ENCODE measurements at places on chromosomes 13 and 19. TPM values are rescaled to one million over a fixed set of nuclear protein-coding genes. Genes with fewer than 3 reads are reported as not detected.
A peak's percentile ranks its signal among the peaks of the same experiment; 100 is the strongest.

DNA sequence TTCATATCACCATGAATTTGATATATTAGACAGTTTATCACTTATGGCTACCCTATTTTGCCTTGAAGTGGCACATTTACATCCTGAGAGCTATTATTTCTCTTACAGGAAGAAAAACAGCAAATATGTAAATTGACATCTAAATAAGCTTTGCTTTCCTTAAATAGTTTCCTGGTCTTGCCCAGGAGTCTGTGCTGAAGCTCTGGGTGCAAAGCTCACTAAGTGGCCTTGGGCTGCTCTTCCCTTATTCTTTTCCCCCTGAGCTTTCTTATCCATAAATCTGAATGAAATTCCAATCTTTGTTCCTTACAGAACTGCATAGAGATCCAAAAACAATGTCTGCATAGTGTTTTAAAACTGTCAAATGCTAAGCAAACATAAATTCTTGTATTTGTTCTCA, 56.3 kb downstream of the TNFSF13B start:
- DNase-seq: no peak

DNA sequence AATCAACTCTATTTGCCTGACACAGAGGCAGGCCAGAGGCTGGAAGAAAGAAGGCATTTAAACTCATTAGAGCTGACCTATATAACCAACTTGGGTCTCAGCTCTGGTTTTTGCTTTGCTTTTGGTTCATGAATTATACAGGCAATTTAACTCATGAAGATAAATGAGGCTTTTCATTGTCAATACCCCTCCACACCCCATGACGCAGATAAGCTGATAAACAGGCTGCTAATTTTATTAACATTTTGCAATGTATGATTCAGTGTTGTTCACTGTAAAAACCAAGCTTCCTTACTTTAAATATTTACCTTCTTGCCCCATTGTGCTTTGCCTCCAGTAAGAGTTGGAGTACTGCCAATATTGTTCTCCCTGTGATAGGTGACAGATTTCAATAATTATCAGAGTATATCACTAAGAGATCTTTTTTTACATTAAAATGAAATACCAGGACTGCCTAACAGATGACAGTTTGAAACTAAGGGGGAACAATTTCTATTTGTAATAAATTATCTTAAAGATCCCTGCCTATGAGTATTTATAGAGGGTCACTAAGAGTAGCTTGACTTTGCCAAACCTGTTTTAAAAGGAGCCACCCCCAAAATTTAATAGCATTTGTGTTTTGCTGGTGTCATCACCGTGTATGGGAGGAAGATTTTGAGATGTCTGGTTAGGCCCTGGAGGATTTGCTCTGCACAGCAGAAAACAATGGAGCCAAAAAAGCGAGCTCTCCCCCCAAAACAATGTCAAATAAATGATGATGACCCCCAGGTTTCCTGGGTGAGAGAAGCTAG, 472.7 kb upstream of the NBEA start:
- DNase-seq: no peak

DNA sequence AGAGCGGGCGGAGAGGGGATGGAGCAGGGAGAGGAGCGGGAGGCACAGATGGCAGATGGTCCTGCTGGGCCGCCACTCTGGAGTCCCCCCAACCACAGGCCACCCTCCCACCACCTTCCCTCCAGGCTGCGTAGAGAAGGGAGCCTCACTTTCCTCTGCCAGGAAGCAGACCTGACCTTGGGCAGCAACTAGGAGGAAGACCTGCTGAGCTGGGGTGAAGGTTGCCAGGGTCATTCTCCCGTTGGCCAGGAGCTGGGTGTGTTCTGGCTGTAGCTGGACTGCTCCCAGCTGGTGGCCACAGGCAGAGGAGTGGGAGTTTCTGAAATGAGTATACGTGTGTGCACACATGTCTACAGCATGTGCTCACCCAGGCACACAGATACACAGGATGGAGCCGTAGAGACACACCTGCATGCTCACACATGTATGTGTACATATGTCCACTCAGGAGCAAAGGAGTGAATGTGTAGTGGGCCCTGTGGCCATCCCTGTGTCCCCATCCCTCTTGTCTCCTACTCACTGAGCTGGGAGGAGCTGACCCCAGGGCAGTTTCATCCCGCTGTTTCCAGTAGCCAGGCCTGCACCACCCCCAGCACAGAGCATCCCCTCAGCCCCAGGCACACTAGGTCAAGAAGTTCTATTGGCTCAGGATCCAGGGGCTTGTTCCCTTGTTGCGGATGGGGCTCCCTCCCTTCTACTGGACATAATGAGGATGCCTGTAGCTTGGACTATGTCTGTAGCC, 53.0 kb downstream of the CHST8 start:
- DNase-seq: no peak

DNA sequence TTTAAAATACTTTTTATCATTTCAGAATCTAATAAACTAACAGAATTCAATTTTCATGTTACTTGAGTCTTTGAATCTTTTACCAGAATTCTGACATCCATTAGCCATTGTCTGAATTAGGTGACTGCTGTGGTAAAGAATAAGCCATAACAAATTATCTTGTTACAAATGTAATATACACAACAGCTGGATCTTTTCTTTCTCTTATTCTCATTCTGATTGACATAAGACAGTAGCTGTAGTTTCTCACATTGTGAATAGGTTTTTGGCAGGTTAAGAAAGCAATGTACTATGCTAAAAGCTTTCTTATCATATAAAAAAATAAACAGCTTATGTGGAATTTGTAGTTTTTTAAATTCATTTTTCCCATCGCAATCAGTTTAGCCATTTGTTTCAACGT, 734.0 kb upstream of the PCDH9 start:
- no peak for DNase-seq

DNA sequence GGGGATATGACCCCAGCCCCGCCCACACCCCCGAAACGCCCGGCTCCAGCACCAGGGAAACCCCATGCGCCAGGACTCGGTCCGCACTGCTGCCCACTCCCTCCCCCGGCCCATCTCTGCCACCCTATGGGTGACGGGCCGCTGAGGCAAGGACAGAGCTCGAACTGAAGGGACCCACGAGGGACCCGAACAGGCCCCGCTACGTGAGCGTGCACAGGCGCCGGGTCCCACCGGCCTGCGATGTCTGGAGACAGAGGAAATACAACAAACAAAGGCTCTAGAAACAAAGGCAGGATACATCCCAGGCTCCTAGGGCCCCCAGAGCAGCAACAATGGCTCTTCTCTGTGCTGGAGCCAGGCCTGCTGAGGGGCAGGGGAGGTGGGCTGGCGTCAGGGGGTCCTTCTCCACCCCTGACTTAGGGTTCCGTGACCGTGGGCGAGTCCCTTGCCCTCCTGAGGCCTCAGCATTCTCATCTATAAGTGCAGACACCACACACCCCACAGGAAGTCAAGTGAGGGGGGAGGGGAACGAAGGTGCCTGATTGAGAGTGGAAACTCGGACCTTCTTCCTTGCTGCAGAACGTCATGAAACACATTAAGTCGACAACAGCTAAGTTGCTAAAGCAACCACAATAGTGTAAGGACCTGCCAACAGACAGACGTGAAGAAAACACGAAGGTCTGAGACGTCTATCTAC, 3.1 kb downstream of the ABHD17A start:
- DNase-seq: peak; percentile 61

- no peak for DNase-seq
Observed at GRCh38 chr19:1221904-1222255, 15.9 kb downstream of the CBARP start.

GRCh38 chr13:39402221-39402970, 200.6 kb downstream of the LHFPL6 start:
- no peak for DNase-seq

DNA sequence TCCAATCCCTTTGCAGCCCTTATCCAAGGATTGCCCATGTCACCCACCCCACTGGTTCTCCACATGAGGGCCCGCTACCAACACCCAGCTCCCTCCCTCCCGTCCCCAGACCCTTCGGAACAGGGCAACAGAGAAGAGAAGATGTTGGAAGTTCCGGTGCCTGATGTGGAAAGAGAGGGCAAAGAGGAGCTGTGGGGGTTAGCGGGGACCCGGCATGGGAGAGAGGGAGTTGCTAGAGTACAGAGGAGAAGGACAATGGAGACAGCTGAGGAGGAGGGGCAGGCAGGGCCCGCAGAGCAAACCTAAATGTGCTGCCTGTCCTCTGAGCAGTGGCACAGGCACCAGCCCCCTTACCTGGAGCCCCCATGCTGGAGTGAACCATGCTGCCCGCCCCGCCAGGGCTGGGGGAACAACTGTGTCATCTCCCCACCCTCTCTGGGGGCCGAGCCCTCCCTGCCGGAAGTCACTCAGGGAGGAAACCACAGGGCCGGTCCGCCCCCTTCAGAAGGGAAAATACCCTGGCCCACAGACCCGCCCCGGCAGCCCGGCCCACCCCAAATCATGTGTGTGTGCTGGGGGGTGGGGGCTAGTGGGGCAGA, at the start of gene POU2F2:
Gene POU2F2 (minus strand): TSS at position 417 of the 599 bp plus-strand sequence. CDS start 35 bp downstream, at position 382.
- peak; percentile 62 for DNase-seq

DNA sequence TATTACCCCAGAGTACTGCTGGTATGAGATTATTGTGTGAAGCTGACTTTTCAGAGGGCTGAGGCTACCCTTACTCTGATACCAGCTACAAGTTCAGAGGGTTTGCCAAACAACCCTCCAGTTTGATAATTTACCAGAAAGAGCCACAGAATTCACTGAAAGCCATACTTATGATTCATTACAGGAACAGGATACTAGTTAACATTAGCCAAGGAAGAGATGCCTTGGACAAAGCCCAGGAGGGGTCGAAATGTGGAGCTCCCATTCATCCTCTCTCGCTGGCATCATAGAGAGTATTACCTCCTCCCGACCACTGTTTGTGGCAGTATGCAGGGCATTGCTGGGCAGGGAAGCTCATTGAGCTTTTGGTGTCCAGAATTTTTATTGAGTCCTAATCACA, 364.3 kb downstream of the KCNRG start:
- no peak for DNase-seq

- DNase-seq: no peak
Observed at GRCh38 chr13:33634546-33634982, 183.4 kb upstream of the RFC3 start.

DNA sequence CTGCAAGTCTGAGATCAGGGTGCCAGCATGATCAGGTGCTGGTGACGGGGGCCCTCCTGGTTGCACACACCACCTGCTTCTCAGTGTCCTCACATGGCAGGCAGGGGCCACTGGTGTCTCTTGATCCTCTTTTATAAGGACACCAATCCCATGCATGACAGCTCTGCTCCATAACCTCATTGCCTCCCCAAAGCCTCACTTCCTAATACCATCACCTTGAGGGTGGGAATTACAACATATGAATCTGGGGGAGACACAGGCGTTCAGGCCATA, 15.0 kb upstream of the MIER2 start:
- no peak for DNase-seq

DNA sequence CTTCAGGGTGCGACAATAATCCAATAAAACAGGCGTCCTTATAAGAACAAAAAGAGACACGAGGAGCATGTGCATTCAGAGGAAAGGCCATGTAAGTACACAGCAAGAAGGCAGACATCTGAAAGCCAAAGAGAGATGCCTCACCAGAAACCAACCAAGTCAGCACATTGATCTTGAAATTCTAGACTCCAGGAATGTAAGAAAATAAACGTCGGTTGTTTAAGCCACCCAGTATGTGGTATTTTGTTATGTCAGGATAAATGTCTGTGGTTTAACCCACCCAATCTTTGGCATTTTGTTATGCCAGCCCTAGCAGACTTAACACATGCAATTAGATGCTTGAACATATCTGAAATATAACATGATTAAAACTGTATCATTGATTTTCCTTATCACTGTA, 452.0 kb downstream of the SLITRK6 start:
- DNase-seq: no peak

DNA sequence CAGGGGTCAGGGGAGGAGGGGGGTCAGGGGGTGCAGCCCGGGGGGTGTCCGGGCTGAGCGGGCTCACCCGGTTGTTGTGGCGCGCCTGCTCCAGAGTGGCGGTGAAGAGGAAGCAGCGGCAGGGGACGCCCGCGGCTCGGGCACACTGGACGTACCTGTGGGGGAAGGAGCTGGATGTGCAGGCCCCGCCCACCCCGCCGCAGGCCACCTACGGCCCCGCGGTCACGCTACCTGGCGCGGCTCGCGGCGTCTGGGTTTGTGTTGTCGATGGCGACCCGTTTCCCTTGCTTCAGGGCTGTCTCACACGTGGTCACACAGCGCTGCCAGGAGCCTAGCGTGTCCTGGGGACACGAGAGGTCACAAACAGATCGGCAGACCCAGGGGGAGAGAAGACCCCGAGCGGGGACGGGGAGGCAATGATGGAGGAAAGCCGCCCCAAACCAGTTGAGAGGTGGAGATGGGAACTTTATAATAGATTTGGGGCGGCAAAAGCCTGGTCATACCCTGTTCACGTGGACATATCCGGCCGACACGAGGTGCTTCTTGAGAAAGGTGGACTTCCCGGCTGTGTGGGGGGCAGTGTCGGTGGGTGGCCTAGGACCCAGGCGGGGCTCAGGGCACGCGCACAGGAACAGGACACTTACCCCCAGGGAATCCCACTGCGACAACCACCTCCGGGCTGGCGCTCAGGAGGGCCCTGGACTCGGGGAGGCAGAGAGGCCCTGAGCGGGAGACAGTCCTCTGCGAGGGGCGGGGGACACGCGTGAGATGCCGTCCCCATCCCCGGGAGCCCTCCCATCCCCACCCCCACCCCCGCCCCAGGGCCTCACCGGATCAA, 5.6 kb downstream of the PNKP start:
- no peak for DNase-seq

DNA sequence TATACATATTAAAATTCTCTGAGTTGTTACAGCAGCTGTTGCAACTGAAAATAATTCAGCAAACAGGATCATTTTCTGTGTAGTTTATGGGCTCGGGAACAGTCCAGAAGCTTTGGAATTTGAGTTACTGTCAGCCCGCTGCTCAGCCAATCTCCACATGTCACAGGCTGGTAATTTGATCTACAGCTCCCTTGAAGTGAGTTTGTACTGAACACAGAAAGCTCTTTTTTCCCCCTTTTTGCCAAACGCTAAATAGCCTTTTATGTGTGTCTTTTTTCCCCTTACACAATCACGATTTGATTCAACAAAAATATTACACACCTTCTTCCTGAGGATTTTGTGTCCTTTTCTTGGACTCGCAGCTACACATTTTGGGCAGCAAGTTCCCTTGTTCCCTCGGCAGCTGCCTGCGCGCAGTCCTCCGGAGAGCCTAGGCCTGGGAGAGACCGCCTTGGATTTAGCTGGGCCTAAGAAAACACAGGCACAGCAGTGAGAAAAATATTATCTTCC, 371.4 kb downstream of the KCNRG start:
- no peak for DNase-seq

DNA sequence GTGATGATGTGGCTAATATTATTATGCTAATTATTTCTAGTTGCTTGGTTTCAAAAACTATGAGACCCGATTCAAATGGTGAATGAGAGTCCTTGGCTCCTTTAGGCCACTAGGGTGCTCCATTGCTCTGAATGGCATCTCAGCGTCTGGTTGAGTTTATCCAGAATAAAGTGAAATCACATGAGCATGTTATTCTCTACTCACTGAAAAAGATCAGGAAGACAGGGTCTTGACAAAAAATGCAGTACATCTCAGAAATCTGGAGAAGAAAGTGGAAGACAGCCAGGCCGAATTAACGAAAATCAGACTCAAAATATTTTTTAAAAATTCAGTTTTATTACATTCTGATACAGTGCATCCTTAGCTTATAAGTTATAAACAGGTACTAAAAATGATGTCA, 516.2 kb downstream of the MYO16 start:
- DNase-seq: no peak

- no peak for DNase-seq
Observed at GRCh38 chr13:113539822-113540221, 44.7 kb upstream of the TFDP1 start.

Gene SMAD9
- total RNA-seq: 13.8 TPM

Gene KLK3
- not detected for total RNA-seq

Gene KLF2
- 56.1 TPM for total RNA-seq

Gene IL17D
- 3.9 TPM for total RNA-seq

Gene ZNF761
- total RNA-seq: 12.7 TPM

Gene REXO1
- 39.3 TPM for total RNA-seq

Gene TMEM190
- not detected for total RNA-seq

Gene COL5A3
- 12.4 TPM for total RNA-seq

Gene CTXN1
- total RNA-seq: 2.2 TPM

Data from ureter (tissue), 1 donor.